SW480 (cell line): ENCODE measurements at places on chromosomes 12 and 14.

DNA sequence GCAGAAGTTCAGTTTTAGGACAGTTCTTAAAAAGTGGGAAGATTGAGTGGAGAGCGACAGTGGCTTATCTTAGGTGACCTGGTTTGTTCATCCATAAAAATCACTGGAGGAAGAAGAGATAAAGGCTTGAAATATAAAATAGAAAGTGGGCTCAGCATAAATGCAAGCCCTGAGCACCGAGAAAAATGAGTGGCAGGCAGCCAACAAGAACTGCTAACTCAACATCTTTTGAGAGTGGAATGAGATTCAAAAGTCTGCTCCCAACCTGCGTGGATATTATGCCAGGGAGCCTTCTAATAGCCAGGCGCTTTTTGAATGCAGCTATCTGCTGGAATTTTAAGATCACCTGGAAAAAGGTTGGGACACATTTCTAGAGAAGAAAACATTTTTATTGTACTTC, 666.5 kb downstream of the FLRT2 start:
- no peak for DNase-seq

GRCh38 chr12:65372574-65372973, 94.1 kb downstream of the MSRB3 start:
- DNase-seq: no peak

DNA sequence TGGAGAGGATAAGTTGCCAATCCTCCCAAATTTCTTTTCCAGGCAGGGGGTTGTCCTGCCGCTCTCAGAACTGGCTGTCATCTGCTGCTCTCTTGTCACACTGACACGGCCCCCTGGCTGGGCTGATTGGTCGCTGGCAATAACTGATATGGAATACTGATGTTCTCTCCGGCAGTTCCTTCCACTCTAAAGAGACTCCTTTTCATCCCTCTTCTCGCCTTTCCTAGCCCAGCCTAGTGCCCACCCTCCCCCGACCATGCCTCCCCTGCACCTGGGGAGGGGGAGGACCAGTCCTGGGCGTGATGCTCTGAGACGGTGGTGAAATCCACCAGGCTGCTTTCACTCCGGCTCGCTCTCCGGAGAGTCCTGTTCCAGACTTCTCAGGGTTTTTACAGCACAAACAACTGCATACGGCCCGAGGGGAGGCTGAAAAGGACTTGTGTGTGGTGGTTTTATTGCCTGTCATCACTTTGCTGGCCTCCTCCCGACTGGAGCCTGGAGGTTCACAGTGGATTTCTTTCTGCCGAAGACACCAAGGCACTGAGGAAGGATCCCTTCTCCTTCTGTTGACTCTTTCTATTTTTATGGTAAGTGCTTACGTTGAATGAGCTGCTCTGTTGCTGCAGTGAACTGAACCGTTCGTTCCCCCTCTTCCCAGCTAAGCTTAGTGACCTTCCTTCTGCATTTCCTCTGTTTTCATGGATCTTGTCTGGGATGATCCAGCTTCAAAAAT, at the start of gene ANO4:
TSS of gene ANO4 (plus strand) at position 336 of the 733 bp plus-strand sequence. CDS start 107,010 bp downstream, outside the sequence.
- DNase-seq: no peak

GRCh38 chr12:102756530-102756929, 160.5 kb downstream of the PAH start:
- DNase-seq: no peak

DNA sequence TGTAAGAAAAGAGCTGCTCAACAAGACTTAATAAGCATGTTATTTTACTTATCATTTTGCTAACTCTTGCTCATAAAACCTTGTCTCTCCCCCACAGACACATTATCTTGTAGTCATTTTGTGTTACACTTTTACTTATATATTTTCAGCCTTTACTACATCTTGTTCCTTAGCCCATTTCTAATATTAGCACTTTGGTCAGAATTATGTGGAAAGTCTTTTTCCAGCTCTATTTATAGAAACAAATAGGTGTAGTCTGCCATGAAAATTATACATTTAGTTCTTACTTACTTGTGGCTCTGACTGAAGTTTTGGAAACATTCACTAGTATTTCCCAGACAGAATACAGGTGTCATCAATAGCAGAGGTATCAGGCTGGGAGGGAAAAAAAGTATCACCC, 76.1 kb downstream of the TMEM116 start:
- no peak for DNase-seq
